Left ventricle myocardium superior (tissue), 1 donor: ENCODE measurements at places on chromosomes 2 and 18. TPM values are rescaled to one million over a fixed set of nuclear protein-coding genes. Genes with fewer than 3 reads are reported as not detected.

DNA sequence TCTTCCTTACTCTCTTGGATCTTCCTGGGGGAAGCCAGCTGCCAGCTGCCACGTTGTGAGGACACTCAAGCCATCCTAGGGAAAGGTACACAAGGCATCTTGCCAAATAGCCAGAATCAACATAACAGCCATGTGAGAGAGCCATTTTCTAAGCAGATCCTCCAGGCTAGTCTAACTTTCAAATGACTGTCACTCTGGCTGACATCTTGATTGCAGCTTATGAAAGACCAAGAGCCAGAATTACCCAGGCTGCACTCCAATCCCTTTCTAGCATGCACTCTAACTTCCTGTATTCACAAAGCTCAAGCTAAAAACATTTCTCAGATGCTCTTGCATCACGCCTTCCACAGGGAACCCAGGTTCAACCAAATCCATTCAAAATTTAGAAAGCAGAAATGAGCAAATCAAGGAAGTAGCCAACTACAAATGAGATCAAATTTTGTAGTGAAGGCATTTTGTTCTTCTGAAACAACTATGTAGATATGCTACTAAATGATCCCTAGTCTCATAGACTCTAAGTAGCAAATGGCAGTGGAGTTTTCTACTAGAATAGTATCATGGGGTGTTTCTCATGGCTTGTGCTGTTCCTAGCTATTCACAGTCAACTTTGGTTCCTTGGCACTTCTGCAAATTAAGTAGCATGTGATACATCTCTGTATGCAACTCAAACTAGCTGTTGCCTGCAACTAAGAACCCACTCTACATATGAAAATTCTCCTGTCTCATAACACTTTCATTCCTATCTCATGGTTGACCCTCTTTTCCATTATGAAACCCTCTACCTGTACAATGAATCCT is 281.9 kb downstream of the ZEB2 start:
- DNase-seq = no peak

Gene ANKAR
- 8.8 TPM for total RNA-seq

Gene LAPTM4A
- 246 TPM for total RNA-seq

Gene KCNG2
- total RNA-seq = not detected

DNA sequence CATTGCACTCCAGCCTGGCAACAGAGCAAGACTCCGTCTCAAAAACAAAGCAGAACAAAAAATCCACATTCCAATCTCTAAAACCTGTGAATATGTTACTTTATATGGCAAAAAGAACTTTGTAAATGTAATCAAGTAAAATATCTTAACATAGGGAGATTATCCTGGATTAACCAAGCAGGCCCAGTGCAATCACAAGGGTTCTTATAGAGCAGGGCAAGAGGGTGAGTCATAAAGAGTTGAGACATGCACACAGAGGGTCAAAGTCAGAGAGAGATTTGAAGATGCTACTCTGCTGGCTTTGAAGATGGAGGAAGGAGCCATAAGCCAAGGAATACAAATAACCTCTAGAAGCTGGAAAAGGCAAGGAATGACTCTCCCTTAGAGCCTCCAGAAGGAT is 60.9 kb upstream of the SLC9A2 start:
- DNase-seq = no peak

Gene CCDC93
- 25.2 TPM for total RNA-seq

DNA sequence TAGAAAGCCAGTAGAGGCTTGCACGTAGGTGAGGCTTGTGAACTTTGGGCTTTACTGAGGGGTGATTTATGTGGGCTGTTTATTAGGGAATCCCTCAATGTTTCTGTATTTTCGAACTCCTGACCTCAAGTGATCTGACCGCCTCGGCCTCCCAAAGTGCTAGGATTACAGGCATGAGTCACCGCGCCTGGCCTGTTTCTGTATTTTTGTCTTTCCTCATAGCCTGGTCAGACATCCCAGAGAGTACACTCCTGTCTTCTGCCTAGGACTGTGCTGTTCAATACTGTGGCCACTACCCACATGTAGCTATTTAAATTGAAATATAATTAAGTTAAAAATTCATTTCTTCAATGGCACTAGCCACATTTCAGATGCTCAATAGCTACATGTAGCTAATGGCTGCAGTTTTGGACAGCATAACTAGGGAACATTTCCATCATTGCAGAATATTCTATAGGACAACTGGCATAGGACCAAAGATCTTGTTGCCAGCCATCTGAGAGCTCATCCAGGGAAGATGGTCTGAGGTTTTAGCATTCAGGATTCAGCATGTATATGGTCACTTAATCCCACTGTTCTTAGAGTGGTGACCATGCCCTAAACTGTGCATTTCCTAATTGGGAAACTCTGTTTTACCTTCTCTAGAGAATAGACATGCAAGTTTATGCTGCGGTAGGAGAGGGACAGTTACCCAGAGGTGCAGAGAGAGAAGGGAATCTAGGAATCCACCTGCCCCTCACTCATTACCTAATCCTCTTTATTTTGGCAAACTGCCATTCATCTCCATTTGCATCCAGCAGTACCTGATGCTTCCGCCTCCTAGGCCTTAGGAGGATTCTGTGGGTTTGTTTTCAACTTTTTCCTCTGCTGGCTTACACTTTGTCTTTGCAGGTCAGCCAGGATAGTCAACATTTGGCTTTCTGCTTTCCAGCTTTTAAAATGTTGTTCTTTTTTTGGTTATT is 64.4 kb downstream of the LCLAT1 start:
- DNase-seq = peak; percentile 58

DNA sequence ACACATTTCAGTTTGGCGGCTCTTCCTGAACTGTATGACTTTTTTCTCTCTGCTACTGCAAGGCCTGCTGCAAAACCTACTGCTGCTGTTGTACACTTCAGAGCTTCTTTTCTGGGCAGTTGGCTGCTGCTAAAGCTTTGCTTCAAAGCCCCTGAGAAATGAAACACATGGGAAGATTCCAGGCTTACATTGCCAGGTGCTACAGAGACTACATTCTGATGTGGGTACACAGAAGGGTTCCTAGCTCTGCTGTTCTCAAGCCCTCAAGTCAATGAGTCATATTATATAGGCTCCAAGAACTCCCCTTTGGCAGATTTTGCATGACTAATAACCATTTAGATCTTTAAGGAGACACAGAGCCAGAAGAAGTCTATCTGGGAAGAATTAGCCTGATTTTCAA is 12.9 kb upstream of the PGAP1 start:
- no peak for DNase-seq

- DNase-seq = no peak
Measured at GRCh38 chr2:222575618-222576017, 80.3 kb downstream of the FARSB start.

DNA sequence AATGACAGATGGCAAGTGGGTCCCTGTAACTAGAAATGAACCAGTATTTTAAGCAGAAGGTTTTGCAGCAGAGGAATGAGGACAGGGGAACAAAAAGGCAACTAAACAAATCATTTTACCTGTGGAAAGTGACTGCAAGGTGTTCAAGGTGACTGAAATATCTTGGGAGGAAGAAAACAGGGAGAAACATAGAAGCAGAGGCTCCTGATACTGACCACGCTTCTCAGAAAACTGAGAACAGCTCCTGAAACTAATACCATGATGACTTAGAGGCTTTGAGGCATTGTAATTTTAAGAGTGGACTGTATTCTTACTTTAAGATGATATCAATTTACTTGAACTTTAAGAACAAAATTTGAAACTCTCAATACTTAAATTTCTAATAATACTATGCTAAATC is at the start of gene DYTN:
DYTN (minus strand) TSS at position 101 of the 400 bp plus-strand sequence. CDS start 117 bp downstream, outside the sequence.
- no peak for DNase-seq

- DNase-seq = no peak
Measured at GRCh38 chr2:224971214-224971613, 71.1 kb downstream of the DOCK10 start.

DNA sequence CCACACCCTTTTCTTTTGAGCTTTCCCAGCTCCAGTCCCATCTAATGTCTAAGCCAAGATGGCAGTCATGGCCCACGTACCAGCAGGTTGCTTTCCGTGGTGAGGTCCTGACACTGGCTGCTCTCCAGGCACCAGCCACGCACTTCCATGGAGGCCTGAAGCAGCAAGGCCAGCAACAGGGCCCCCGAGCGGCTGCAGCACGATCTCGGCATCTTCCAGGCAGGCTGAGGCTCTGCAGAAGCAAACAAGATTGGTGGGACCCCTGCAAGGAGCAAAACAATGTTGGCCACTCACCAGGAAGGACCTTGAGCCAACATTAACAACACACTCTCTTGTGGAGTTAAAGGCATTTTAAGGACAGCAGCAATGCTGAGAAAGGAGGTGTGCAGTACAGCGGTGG is 3.8 kb downstream of the POMC start:
- no peak for DNase-seq

Gene CMPK2
- 3.9 TPM for total RNA-seq

DNA sequence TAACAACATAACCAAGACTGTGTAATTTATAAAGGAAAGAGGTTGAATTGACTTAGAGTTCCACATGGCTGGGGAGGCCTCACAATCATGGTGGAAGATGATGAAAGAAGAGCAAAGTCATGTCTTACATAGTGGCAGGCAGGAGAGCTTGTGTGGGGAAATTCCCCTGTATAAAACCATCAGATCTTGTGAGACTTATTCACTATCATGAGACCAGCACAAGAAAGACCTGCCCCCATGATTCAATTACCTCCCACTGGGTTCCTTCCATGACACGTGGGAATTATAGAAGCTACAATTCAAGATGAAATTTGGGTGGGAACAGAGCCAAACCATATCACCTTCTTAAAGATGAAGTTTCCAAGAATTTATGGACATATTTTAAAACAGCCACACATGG is 2.5 kb upstream of the IL36RN start:
- DNase-seq = no peak

DNA sequence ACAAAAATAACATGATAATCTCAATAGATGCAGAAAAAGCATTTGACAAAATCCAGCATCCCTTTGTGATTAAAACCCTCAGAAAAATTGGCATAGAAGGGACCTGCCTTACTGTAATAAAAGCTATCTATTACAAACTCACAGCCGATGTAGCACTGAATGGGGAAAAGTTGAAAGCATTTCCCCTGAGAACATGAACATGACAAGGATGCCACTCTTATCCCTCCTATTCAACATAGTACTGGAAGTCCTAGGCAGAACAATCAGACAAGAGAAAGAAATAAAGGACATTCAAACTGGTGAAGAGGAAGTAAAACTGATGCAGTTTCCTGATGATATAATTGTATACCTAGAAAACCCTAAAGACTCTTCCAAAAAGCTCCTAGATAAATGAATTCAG is 368.7 kb downstream of the RIT2 start:
- no peak for DNase-seq

Gene TMEM198
- 1.7 TPM for total RNA-seq

Gene CNTNAP5
- not detected for total RNA-seq

Gene ERFE
- total RNA-seq = not detected

GRCh38 chr2:134458950-134459349 is 205.1 kb downstream of the MGAT5 start:
- no peak for DNase-seq

GRCh38 chr2:204264085-204264553 is 281.2 kb upstream of the PARD3B start:
- DNase-seq = no peak
